ENCODE measurements at places on chromosomes 6 and 20.

GRCh38 chr6:113365191-113365590 is 492.0 kb upstream of the MARCKS start:
- DNase-seq, result no peak

GRCh38 chr6:130583268-130583667 is 217.5 kb downstream of the TMEM200A start:
- no peak for DNase-seq

GRCh38 chr6:30883685-30884520 is at the start of gene DDR1:
DDR1 (plus strand) TSS chr6:30884519; CDS start chr6:30888730, 4,211 bp downstream.
- no peak for DNase-seq

GRCh38 chr6:111718990-111719389 is 113.3 kb upstream of the TRAF3IP2 start:
- no peak for DNase-seq

DNA sequence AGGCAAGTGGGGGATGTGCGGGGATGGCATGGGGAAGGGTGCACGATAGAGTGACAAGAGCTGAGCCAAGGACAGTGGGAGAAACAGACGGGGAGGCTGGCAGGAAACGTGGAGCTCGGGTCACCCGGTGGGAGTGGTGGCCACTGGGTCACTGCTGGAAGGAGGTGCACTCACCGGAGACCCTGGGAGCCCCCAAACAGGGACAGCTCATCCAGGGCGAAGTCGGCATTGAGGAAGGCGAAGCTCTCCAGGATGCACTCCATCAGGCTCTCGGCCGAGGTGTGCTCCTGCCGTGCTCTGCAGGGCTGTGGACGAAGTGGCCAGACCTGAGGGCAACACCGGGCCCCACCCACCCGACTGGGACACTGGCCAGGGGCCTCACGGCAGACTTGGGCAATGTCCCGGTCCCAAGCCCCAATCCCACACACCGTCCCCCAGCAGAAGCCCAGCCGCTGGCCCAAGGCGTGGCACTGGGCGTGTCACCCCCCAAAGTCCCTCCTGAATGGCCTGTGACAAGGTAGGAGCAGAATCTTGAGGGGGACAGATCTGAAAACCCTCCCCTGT is 87.3 kb downstream of the PTPN1 start:
- DNase-seq, result no peak
